ENCODE measurements at places on chromosomes 7 and 10. TPM values are rescaled to one million over a fixed set of nuclear protein-coding genes. Genes with fewer than 3 reads are reported as not detected.

- H3K27ac ChIP-seq = no peak overlapping the region
- H3K4me3 ChIP-seq = no peak overlapping the region
- H3K4me1 ChIP-seq = no peaks in the 10 kb centered on the region
- H3K36me3 ChIP-seq = no peaks in the 10 kb centered on the region
These were observed 157.9 kb downstream of the GFRA1 start for GRCh38 chr10:116115036-116115641.

GRCh38 chr7:16741676-16742075 is 11.9 kb upstream of the TSPAN13 start:
- no peak for DNase-seq
- no peak overlapping the region for H3K27ac ChIP-seq
- peaks cover 9% of the 10 kb centered on the region for H3K4me1 ChIP-seq
- no peaks in the 10 kb centered on the region for H3K27me3 ChIP-seq
- no peak overlapping the region for H3K4me3 ChIP-seq

GRCh38 chr10:14385596-14386593 is 55.2 kb upstream of the FRMD4A start:
- H3K27me3 ChIP-seq = no peaks in the 10 kb centered on the region
- H3K4me3 ChIP-seq = no peak overlapping the region
- no peak overlapping the region for H3K27ac ChIP-seq
- peaks cover 2% of the 10 kb centered on the region for H3K4me1 ChIP-seq
- no peaks in the 10 kb centered on the region for H3K36me3 ChIP-seq

GRCh38 chr10:6300106-6300783 is 97.5 kb downstream of the PFKFB3 start:
- DNase-seq = no peak
- no peaks in the 10 kb centered on the region for H3K36me3 ChIP-seq
- H3K4me1 ChIP-seq = no peaks in the 10 kb centered on the region
- H3K4me3 ChIP-seq = no peak overlapping the region
- H3K27me3 ChIP-seq = no peaks in the 10 kb centered on the region

- no peaks in the 10 kb centered on the region for H3K27me3 ChIP-seq
- peaks cover 16% of the 10 kb centered on the region for H3K36me3 ChIP-seq
- H3K27ac ChIP-seq = peak overlapping the region; percentile 40
- H3K4me3 ChIP-seq = peak overlapping the region; percentile 89
- H3K4me1 ChIP-seq = peaks cover 33% of the 10 kb centered on the region
- DNase-seq = no peak
These were observed 5.7 kb downstream of the TRIM8 start for GRCh38 chr10:102649797-102650654.

- no peak overlapping the region for H3K4me3 ChIP-seq
- no peaks in the 10 kb centered on the region for H3K36me3 ChIP-seq
- no peak overlapping the region for H3K27ac ChIP-seq
- H3K4me1 ChIP-seq = no peaks in the 10 kb centered on the region
These were observed 24.2 kb downstream of the STRA8 start for GRCh38 chr7:135257790-135258189.

GRCh38 chr10:78955206-78955605 is 113.6 kb upstream of the ZMIZ1 start:
- no peaks in the 10 kb centered on the region for H3K27me3 ChIP-seq
- no peaks in the 10 kb centered on the region for H3K36me3 ChIP-seq
- DNase-seq = no peak
- H3K4me1 ChIP-seq = no peaks in the 10 kb centered on the region
- no peak overlapping the region for H3K27ac ChIP-seq

DNA sequence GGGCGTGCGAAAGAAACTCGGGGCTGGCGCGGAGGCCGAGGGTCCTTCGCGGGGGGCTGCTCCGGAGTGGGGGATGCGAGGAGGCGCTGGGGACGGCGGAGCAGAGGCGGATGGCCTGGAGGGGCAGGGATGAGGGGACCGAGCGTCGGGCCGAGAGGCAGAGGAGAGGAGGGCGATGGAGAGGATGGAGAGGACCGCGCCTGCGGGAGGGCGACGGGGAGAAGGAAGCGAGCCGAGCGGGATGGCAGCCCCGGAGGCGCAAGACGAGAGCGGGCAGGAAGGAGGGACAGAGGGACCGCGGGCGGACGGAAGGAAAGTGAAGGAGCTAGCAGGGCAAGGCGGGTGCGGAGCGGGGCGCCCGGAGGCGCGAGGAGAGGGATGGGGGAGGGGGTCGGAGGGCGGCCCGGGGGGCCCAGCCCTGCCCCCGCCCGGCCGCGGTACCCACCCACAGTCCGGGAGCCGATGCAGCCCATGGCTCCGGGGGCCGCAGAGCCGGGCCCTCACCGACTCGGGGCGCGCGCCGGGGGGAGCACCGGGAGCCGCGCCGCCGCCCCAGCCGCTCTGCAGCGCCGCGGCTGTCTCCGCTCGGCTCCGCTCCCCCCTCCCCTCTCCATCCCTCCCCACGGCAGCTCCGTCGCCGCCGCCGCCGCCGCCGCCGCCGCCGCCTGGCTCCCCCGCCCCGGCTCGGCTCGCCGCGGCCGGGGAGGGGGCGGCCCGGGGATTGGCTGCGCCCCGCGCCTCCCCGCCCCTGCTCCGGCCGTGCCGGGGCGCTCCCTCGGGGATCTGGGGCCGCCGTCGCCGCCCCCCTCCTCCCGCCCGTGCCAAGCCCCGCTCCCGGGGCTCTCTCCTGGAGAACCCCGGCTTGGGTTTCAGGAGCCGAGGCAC is at the start of gene FAM131B:
TSS of gene FAM131B (minus strand) at position 583 of the 885 bp plus-strand sequence. CDS start at position 473, 110 bp downstream.
- H3K36me3 ChIP-seq = no peaks in the 10 kb centered on the region
- no peak for DNase-seq
- peak within 1 kb of the TSS; percentile 40 for H3K4me3 ChIP-seq
- H3K27me3 ChIP-seq = no peaks in the 10 kb centered on the region
- no peak within 1 kb of the TSS for H3K27ac ChIP-seq

- no peak for DNase-seq
- H3K36me3 ChIP-seq = no peaks in the 10 kb centered on the region
- H3K4me1 ChIP-seq = no peaks in the 10 kb centered on the region
These were observed 83.6 kb upstream of the ABI1 start for GRCh38 chr10:26944261-26944882.

DNA sequence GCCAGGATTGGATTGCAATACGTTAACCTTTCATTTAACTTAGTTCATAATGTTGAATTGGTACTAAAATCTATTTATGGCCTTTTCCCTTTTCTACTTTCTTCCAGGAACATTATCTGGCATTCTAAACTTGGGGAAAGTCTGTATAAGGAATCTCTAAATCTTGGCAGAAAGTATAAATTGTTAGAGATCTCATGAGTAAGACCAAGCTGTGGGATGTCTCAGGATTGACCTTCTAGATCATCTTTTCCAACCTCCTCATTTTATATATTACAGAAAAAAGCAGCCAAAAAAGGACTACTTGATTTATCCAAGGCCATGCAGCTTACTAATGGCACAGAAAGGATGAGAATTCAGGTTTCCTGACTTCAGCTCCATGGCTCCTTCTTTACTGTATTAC is 598.3 kb downstream of the INHBA start:
- no peak overlapping the region for H3K4me3 ChIP-seq
- no peaks in the 10 kb centered on the region for H3K27me3 ChIP-seq
- H3K27ac ChIP-seq = no peak overlapping the region
- no peaks in the 10 kb centered on the region for H3K4me1 ChIP-seq

DNA sequence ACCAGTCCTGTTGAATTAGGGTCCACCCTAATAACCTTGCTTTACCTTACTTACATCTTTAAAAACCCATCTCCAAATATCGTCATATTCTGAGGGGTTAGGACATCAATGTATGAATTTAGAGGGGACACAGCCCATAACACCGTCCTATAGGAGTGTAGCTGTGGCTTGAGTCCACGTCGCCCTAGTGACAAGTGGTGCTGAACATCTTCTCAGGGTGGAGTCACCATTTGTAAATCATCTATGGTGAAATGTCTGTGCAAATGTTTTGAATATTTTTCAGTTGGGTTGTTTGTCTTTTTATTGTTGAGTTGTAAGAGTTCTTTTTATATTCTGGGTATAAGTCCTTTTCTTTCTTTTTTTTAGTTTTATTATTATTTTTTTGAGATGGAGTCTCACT is 5.2 kb upstream of the PRAP1 start:
- no peak overlapping the region for H3K27ac ChIP-seq
- no peak overlapping the region for H3K4me3 ChIP-seq
- no peak for DNase-seq
- H3K36me3 ChIP-seq = no peaks in the 10 kb centered on the region
- no peaks in the 10 kb centered on the region for H3K4me1 ChIP-seq

DNA sequence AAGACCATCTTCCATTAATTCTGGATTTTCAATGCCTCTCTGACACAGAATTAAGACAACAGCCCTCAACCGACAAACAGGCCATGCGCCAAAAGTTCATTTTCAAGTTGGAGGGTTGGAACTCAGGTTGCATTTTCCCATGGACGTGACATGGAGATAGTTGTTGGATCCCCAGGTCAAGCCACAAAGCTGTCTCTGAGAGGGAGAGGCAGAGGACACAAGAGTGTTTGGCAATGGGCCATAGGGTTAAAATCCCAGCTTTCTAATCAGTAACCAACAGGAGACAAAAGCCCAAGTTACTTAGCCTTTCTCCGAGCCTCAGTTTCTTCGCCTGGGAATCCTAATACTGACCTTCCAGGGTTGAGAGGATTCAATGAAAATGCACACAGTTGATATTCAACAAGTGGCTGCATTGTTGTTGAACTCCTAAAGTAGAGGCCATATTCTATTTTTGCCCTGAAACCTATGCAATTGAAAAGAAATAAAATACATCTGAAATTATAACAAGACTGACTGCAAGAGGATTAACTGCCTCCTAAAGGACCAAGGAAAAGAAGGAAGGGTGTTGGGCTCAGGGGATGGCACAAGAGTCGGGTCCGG is 44.3 kb downstream of the SORBS1 start:
- peaks cover 46% of the 10 kb centered on the region for H3K4me1 ChIP-seq
- DNase-seq = no peak
- H3K4me3 ChIP-seq = no peak overlapping the region
- peak overlapping the region; percentile 43 for H3K27ac ChIP-seq

- H3K4me3 ChIP-seq = no peak overlapping the region
- no peak overlapping the region for H3K27ac ChIP-seq
- no peaks in the 10 kb centered on the region for H3K36me3 ChIP-seq
- no peak for DNase-seq
- no peaks in the 10 kb centered on the region for H3K27me3 ChIP-seq
- H3K4me1 ChIP-seq = no peaks in the 10 kb centered on the region
These were observed 9.5 kb upstream of the ASAH2 start for GRCh38 chr10:50260791-50261281.

GRCh38 chr7:23469150-23469960 is 936 bp downstream of the IGF2BP3 start:
- H3K4me3 ChIP-seq = no peak overlapping the region
- DNase-seq = no peak
- H3K36me3 ChIP-seq = no peaks in the 10 kb centered on the region
- H3K27ac ChIP-seq = no peak overlapping the region
- peaks cover 53% of the 10 kb centered on the region for H3K27me3 ChIP-seq

- no peak overlapping the region for H3K27ac ChIP-seq
- no peaks in the 10 kb centered on the region for H3K27me3 ChIP-seq
- H3K4me3 ChIP-seq = no peak overlapping the region
- H3K36me3 ChIP-seq = no peaks in the 10 kb centered on the region
These were observed 27.7 kb downstream of the MGMT start for GRCh38 chr10:129494740-129495139.

- H3K27me3 ChIP-seq = no peaks in the 10 kb centered on the region
These were observed 1.1 kb downstream of the DEPP1 start for GRCh38 chr10:44977287-44978212.

GRCh38 chr7:99010281-99010680 is 131.9 kb downstream of the TRRAP start:
- H3K27ac ChIP-seq = no peak overlapping the region
- H3K4me1 ChIP-seq = no peaks in the 10 kb centered on the region
- DNase-seq = no peak
- H3K36me3 ChIP-seq = peaks cover 5% of the 10 kb centered on the region
- H3K4me3 ChIP-seq = no peak overlapping the region

DNA sequence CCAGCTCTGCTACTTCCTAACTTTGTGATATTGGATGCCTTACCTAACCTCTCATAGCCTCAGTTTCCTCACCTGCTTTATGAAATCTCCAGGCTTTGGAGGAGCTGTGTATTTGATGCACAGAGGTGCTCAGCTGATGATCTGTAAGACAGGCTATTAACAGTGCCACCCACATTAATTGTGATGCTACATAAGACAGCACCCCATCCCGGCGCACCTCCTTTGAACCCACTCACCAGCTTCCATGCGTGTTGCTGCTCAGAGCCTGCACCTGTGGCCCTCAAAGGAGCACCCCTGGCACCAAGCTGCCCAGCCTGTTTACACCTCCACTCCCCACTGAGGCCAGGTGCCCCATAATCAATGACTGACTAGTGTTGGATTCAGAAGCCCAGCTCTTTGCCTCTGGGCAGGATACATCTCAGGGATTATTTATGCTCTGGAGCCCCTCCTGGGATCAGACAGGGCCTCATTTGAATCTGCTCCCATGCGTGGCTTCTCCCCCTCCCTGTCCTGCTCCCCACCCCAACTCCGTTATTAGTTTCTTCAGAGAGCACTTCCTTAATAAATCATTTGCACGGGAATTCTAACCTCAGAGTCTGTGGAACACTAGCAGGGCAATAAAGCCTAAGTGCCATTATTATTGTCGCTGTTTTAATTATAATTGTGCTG is 87.7 kb downstream of the GFRA1 start:
- no peak overlapping the region for H3K4me3 ChIP-seq
- no peaks in the 10 kb centered on the region for H3K36me3 ChIP-seq
- no peak overlapping the region for H3K27ac ChIP-seq
- DNase-seq = no peak

DNA sequence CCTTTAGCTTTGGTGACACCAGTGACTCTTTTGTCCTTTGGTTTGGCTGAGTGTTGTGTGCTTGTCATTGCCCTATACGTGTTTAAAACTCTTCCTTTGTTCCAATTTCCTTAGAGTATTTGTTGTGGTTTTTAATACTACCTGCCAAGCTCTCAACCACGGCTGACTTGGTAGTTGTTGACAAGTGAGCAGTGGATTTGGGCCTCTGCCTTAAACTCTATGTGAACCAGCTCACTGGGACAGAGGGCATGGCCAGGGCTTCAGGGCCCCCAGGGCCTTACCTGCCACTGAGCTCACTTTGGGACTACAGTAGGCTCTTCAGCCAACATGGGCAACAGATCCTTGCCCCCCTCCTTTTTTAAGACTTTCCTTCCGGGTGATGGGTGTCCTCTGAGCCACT is 9.6 kb upstream of the DMBT1 start:
- H3K36me3 ChIP-seq = no peaks in the 10 kb centered on the region
- H3K27me3 ChIP-seq = no peaks in the 10 kb centered on the region
- H3K4me1 ChIP-seq = no peaks in the 10 kb centered on the region
- H3K4me3 ChIP-seq = no peak overlapping the region
- DNase-seq = no peak

DNA sequence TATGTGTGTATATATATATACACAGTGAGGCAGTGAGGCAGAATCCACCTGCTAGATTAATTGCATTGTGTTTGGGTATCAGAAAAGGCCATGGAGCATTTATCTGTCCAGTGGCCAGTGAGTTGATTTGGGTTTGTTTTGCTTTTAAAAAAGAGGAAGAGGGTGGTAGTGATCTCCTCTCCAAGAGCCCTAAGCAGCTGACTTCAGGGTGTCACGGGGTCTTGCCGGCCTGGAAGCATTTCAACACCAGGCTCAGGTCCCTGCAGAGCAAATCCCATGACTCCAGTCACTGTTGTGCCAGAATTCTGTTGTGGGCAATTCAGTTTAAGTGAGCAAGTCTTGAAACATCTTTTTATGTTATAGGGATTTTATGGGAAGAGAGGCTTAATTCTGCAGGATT is 30.6 kb upstream of the GPNMB start:
- H3K27ac ChIP-seq = no peak overlapping the region
- H3K4me1 ChIP-seq = no peaks in the 10 kb centered on the region
- no peak overlapping the region for H3K4me3 ChIP-seq
- no peaks in the 10 kb centered on the region for H3K27me3 ChIP-seq

Gene SNX8
- 11.9 TPM for total RNA-seq

Gene KLF6
- 93.9 TPM for total RNA-seq

Gene CARD11
- 1.2 TPM for total RNA-seq

Gene CALML5
- total RNA-seq = not detected

Gene GIMAP6
- 4.5 TPM for total RNA-seq

Gene SPDYE16
- 0.37 TPM for total RNA-seq

Gene CPVL
- 2.5 TPM for total RNA-seq

Gene CALML3
- total RNA-seq = not detected

Gene ZNF394
- 13.1 TPM for total RNA-seq

Gene CNTNAP2
- 0.09 TPM for total RNA-seq

Measured in pancreas (tissue), 10 donors.